ENCODE measurements at places on chromosomes 2 and 18.
A peak's percentile ranks its signal among the peaks of the same experiment; 100 is the strongest.

GRCh38 chr2:156476021-156476849 lies 40.1 kb downstream of the GPD2 start:
- no peak for DNase-seq

- peak; percentile 27 for DNase-seq
Observed at GRCh38 chr18:2223849-2224248, 347.5 kb downstream of the METTL4 start.

GRCh38 chr2:29940706-29941105 lies 19.3 kb upstream of the ALK start:
- DNase-seq: no peak

- no peak for DNase-seq
Observed at GRCh38 chr18:6980363-6980762, 137.2 kb downstream of the LAMA1 start.

DNA sequence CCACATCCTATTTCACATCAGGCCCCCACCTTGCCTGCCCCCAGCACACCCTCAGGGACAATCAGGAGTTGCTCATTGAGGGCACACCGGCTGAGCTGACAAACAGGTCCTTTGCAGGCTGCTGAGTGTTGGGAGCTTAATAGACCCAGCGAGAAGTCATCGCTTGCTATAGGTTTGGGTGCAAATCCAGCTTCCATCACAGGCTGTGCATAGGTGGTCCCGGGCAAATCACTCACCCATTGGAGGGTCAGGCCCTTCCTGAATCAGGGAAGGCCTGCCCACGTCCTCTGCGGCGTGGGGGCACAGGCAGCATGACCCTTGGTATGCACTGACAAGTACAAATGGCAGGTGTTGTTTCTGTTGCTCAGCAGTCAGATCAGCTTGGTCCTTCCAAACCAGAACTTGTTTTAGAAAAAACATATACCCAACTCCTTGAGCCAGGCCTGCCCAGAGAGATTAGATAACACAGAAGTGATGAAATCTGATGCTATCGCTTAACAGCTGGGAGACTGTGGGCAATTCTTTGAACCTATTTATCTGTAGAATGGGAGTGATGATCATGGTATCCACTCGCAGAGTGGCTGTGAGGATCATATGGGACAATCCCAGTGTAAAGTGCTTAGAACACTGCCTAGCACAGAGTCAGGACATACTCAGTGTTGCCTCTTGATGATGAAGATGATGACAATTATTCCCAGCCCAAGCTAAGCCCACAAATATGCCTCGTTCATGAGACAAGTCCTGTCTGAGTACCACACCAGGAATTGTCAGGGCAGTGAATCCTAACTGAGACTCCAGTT lies 34.9 kb downstream of the SMAD7 start:
- no peak for DNase-seq

Measured in NCI-H1105 treated with DMSO at 0.1 percent for 48 hours (cell line).